ENCODE measurements at places on chromosomes 2 and 18. TPM values are rescaled to one million over a fixed set of nuclear protein-coding genes. Genes with fewer than 3 reads are reported as not detected.
A peak's percentile ranks its signal among the peaks of the same experiment; 100 is the strongest.

DNA sequence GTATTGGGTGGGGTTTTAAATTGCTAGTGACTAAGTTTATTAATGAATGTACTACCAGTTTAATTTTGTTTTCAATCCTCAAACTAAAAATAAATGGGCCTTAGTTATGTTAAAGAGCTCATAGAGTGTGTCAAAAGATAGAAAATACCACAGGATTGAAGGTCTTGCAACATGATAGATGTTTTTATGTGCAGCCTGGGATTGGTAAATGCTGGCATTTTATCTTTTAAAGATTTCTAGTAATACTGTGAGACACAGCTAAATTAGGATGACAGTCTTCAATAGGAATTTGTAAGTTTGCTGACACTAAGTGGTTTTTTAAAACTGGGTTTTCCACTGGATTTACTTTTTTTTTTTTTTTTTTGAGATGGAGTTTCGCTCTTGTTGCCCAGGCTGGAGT, 122.3 kb downstream of the HAUS1 start:
- DNase-seq: no peak

DNA sequence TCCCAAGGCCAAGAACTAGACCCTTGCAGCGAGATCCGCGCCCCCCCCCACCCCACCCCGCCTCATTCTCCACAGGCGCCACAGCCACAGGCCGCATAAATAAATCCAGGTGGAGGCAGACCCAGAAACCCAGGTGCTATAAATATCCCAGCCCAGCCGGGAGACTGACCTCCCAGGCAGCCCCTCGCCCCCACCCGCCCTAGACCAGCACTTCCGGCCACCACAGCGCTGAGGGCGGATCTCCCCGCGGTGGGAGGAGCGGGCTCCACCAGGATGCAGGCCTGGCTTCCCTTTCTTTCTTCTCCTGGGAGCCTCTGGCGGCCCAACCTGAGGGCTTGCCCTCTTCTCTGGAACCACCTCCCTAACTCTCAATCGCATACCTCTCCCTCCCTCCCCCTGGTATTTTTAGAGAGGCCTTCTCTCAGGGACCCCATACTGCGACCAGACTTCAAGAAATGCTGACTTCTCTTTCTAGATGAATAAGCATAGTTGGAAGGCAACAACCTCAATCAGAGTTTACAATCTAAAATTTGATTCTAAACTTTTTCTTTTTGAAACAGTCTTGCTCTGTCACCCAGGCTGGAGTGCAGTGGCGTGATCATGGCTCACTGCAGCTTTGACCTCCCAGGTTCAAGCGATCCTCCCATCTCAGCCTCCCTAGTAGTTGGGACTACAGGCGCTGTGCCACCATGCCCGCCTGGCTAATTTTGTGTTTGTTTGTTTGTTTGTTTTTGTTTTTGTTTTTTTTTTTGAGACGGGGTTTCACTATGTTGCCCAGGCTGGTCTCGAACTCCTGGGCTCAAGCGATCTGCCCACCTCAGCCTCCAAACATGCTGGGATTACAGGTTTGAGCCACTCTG, 55.0 kb downstream of the PKDCC start:
- DNase-seq: peak; percentile 72

DNA sequence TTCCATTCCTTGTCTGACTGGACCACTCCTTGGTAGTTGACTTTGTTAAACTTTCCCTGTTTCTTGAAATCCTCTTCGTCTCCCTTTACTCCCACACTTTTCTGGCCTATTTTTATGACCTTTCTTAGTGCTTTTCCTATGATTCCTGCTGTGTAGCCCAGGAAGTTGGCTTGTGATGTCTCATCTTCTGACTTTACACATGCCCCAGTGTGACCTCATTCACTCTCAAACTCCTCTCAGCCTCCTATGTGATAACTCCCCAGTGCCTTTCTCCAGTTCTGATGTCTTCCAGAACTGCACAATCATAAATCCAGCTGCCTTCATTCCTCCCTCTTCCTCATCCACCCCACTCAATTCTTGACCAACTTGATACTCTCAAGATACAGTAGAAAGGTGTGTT, 407.6 kb downstream of the TGIF1 start:
- DNase-seq: no peak

DNA sequence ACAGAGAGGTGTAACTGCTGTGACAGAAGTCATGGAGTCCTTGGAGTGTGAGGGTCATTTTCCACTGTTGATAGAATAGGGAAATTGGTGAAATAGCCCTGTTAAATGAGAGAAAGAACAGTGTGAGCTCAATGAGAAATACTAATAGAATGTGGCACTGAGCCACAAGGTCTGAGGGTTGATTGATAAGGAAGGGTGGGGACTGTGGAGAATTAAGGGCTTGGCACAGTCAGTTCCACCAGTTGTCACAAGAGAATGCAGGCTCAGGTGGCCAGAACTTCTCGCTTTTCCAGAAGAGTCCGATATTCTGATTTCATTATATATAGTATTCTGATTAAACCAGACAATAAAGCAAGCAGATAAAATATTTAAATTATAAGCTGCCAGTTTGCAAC, 9.1 kb upstream of the IL1RN start:
- no peak for DNase-seq

GRCh38 chr2:84938194-84938879, 32.6 kb upstream of the KCMF1 start:
- DNase-seq: no peak

DNA sequence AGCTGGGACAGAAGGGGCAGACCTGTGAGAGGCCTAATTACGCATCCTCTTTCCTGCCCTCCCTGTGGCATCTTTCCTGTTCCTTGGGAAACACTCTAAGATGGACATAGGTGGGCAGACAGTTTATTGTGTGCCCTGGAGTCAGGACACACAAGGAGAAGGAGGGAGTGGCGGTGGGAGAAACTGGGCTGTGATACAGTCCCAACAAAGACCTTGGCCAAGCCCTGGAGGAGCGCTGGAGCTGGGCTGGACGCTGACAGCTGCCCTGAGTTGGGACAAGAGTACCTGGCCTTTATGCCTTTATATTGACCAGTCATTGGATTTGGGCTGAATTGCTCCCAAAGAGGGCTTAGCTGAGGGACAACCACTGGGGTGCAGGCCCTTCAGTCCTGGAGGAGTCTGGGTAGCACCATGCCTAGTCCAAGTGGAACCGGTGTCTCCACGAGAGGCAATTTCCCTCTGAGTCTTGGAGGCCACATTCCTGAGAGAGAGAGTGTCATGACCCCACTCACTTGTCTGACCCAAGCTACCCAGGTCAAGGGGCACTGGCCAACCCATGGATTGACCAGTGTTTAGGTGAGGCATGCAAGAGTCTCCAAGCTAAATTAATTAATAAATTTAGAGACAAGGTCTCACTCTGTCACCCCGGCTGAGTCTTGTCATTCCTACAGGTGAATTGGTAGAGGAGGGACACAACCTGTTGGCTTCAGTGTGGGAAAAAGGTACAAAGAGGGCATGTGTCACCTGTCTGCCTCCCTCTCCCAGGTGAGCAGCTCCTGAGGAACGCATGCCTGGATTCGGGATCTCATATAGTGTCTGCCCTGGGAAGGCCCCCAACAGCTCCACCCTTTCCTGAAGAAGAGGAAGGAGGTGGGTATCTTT, 107.1 kb upstream of the ST3GAL5 start:
- DNase-seq: no peak

The INO80D gene
- total RNA-seq: 21.0 TPM

DNA sequence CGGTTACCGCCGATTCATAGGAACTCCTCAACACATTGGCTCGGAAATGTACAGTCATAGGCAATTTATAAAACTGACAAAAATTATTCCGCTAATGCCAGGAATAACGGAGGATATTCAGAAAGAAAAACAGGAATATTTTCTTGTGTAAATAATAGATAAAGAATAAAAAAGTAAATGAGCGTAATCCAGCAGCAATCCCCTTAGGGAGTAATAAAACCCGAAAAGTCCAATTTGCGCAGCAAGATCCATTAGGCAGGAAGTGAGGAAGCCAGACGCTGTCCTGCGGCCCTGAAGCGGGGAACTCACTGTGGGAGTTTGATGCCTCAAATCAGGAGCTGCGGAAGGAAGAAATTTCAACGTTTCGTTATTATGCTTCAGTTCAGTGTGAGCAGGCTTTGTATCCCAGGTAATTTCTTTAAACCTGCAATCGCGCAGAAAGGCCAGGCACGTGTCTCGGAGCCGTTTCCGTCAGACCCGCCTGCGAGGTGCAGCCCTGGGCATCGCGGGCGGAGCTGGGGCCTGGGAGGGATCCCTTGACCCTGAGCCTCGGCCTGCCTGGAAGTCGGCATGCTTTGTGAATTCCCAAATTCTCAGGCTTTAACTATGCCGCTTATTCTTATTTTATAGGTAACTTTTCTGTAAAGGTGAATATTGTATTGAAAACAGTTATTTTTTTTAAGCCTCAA, 180.9 kb upstream of the ALKAL2 start:
- DNase-seq: no peak

DNA sequence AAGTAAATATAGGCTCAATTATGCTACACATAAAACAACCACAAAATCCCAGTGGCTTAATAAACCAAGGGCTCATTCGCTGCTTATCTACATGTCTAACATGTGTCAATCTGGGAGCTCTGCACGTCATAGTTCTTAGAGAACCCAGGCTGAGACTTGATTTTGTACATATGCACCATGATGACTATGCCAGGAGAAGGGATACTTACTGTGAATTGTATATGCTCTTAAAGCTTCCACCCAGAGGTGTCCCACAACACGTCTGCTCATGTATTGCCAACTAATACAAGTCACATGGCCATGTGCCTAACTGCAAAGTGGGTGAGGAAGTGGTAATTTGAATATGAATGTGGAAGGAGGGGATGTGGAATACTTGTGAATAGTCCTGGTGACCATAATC, 262.1 kb downstream of the CPS1 start:
- DNase-seq: no peak

The PAX3 gene
- total RNA-seq: 16.5 TPM

GRCh38 chr2:28216331-28216730, 176.3 kb upstream of the FOSL2 start:
- DNase-seq: no peak

The DSEL gene
- 8.1 TPM for total RNA-seq

DNA sequence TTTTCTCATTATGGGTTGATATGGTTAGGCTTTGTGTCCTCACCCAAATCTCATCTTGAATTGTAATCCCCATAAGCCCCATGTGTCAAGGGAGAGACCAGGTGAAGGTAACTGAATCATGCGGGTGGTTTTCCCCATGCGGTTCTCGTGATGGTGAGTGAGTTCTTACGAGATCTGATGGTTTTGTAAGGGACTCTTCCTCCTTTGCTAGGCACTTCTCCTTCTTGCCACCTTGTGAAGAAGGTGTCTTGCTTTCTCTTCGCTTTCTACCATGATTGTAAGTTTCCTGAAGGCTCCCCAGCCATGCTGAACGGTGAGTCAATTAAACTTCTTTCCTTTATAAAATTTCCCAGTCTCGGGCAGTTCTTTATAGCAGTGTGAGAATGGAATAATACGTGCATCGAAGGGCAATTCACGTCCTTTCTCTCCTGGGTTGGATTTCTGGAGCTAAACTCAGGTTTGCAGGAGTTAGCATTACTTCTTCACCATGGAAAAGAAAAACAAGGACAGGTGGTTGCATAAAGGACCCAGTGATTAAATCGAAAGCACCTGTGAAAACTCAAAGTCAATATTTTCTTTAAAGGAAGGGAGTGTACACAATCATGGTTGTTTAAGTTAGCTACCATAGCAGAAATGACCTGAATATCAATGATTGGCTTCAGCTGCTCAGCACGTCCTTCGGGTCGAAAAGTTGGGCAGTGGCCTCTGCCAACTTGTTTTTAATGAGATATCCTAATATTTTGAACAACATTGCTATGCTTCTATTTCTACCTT, 54.1 kb downstream of the CDC42EP3 start:
- DNase-seq: no peak
